ENCODE measurements at places on chromosomes 2 and 18.
A peak's percentile ranks its signal among the peaks of the same experiment; 100 is the strongest.

GRCh38 chr2:241216211-241216761, 27.8 kb downstream of the ANO7 start:
- no peak for DNase-seq

DNA sequence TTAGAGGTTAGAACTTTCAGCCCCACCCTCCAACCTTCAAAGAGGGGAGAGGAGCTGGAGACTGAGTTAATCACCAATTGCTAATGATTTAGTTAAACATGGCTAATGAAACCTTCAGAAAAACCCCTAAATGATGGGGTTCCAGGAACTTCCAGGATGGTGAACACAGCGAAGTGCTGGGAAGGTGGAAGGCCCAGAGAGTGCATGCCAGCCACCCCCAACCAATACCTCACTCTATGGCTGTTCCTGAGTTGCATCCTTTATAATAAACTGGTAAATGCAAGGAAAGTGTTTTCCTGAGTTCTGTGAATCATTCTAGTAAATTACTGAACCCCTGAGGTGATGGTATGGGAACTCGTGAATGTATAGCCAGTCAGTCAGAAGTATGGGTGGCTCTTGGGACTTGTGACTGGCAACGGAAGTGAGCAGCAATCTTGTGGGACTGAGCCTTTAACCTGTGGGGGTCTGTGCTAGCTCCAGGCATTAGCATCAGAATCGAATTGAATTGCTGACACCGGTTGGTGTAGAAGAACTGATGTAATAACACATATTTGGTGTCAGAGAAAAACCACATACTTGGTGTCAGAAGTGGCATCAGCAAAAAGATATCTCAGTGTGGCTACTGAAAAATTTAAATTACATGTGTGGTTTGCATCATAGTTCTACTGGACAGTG, 37.4 kb downstream of the NPHP1 start:
- no peak for DNase-seq

DNA sequence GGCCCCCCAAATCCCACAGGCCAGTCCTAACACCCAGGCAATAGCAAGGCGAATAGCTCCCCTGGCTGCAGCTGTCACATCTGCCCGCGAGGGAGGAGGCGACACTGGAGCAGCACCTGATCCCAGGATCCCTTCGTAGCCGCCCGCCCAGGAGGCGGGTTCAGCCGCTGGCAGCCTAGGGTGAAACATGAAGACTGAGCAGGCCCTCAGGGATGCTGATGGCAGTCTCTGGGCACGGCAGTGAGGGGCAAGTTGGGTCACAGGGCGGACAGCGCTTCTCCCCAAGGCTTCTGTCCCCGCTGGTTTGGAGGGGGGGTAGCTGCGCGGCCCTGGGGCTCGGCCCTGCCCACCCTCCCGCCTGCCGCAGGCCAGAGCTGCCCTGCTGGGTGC, 1.9 kb downstream of the DNMT3A start:
- no peak for DNase-seq

GRCh38 chr2:20934236-20934635, 109.6 kb downstream of the APOB start:
- DNase-seq: no peak

DNA sequence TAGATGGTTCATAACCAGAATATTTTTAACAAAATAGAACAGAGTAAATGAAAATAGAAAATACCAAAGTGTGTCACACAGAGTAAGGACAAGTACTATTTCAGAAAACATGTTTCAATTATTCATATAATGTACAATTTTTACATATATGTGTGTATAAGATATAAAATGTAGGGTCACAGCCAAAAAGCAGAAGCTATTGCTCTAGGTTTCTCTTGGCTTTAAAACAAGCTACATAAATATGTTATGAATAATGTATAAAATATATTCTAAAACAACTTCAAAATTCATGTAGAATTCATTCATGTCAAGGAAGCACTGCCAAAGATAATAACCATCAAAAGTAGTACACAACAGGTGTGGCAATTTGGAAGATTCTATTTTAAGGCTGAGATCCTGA, 218.2 kb downstream of the TTC32 start:
- DNase-seq: no peak

DNA sequence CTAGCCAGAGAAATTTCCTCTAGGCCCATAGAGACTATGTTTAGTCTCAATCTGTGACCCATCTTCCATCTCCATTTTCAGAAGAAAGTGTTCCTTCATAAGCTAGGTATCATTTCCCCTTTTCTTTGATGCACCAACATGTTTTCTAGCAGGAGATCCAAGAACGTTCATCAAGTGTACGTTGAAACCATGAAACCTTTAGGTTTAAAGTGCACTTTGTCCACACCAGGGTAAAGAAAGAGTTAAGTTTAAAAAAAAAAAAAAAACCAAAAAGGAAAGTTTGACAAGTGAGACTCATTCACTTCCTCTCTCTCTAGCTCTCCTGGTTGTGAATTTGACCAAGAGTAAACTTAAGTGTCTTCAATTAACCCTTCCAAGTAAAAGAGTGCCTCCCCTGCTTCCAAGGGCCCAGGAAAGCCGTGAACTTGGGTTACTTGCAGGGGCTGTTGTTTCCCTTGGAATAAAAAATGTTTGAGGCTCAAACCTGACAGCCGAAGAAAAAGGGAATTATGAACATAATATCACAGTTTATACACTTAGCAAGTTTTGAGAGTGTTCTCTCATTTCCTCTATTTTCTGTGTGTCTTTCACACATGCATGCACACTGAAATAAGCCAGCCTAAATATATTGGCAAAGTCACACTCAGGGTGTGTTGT, 56.7 kb downstream of the LBH start:
- no peak for DNase-seq

DNA sequence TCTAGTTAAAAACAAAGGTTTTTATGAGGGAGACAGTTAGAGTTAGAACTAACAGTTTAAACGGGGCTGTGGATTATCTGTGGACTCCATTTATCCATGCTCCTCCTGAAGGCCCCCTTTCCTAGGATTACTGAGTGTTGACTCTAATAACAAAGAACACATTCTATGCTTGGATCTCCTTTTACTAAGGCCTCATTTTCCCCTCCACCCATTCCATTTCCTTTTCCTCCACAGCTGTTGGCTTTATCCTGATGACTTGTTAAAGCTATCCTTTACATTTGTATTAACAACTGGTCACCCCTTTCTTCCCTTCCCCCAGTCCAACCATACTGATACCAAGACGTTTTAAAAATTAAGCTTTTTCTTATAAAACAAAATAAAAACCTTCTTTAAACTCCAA, 220.6 kb downstream of the SRBD1 start:
- no peak for DNase-seq

- DNase-seq: no peak
These were observed 86.1 kb downstream of the ACVR1 start for GRCh38 chr2:157789933-157790511.

- no peak for DNase-seq
These were observed 4.1 kb upstream of the GAREM2 start for GRCh38 chr2:26168785-26169184.

- DNase-seq: no peak
These were observed 24.5 kb upstream of the PPP4R1 start for GRCh38 chr18:9638886-9639285.

DNA sequence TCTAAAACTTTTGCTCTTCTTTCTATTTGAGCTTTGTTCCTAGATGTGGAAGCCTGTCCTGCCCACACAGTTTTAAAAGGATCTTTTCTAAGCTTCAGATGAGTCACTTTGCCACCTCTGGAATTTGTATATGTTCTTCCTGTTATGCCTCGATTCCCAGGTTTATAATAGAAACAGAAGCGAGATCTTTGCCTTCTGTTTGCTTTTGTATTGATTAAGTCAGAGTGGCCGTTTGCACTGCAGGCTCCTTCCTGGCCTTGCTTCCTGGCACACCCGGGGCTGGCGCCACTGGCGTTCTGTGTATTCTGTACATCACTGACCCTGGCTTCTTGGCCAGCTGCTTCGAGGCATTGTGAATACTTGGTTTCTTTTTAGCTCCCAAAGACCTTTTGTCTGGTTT, 91.8 kb downstream of the MTCL1 start:
- DNase-seq: no peak

DNA sequence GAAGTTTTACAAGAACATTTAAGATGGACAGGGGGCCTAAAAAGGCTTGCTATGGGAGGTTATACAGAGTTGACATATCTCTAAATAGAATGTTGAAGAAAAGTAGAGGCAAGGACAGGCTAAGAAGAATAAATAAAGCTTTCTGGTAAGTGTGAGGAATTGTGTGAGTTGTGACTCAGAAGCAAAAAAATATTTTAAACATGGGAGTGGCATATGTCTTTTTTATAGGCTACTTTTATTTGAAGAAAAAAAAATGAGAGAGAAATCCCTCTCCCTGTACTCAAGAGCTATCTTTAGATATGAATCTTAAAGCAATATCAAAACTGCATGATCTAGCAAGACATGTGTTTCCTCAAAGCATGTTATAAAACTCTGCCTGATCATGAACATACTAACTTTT, 41.1 kb downstream of the RAB3GAP1 start:
- peak; percentile 9 for DNase-seq

- no peak for DNase-seq
These were observed 328.5 kb upstream of the FANCL start for GRCh38 chr2:58569475-58570185.

GRCh38 chr2:24766609-24767008, 26.6 kb downstream of the PTRHD1 start:
- no peak for DNase-seq

DNA sequence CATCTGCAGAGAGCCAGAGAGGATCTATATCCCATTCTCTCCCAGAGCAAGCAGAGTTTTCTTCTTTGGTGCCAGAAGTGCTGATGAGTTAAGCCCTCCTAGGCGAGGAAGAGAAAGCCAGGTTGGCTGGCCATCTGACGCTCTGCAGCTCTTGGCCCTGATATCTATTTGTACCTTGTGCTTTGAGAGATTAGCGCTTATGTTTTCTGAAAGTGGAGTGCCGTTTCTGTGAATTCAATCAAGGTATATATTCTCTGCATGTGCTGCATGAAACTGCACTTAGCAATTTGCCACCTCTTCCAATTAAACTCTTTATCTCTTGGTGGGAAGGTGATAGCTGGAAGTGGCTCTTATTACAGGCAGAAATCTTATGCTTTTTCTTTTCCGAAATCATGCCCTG, 177.5 kb downstream of the LPIN1 start:
- no peak for DNase-seq

- peak; percentile 32 for DNase-seq
These were observed 2.1 kb upstream of the CXCR1 start for GRCh38 chr2:218168635-218169462.

All from AG08396 (cell line).